ENCODE measurements at places on chromosomes 5 and 9. TPM values are rescaled to one million over a fixed set of nuclear protein-coding genes. Genes with fewer than 3 reads are reported as not detected.

The ACSL6 gene
- under 0.01 TPM for total RNA-seq

The TTLL11 gene
- total RNA-seq = 3.4 TPM

The MLLT3 gene
- 32.7 TPM for total RNA-seq

The SLCO6A1 gene
- not detected for total RNA-seq

The CCNI2 gene
- total RNA-seq = not detected

The CDH9 gene
- total RNA-seq = not detected

The APBA1 gene
- total RNA-seq = 2.5 TPM

The SLC36A3 gene
- not detected for total RNA-seq

The HTR1A gene
- total RNA-seq = not detected

The TOR2A gene
- 2.3 TPM for total RNA-seq

The CYSTM1 gene
- total RNA-seq = 16.9 TPM

All from regular cardiac myocyte (primary cell).